ENCODE measurements at places on chromosomes 16 and 17. TPM values are rescaled to one million over a fixed set of nuclear protein-coding genes. Genes with fewer than 3 reads are reported as not detected.

DNA sequence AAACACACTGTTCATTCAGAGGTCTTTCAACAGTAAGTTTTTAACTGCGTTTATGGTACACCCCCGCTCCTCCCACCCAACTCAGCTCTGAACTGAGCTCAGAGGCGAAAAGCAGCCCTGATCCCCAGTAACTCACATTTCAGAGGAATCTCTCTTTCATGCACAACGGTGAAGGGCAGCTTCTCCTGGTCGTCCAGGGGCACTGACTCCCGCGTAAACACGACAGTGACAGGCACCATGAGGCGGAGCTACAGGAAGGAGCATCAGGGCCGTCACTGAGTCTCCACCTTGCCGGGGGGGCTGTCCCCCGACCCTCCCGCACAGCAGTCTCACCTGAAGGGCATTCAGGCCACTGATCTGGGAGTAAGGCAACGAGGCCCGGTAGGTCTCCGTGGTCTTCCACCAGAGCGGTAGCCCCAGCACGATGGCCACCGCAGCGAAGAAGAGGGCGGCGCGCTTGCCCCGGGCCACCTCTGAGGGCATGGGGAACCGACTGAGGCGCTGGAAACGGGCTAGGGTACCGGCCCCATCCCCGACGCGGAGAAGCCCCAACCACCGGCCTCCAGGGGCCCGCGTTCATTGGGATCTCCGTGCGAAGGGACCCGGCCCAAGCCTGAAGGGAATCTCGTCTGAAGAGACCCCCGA lies 486 bp downstream of the PIGS start:
- H3K27ac ChIP-seq, result peak overlapping the region; percentile 42
- peaks cover 21% of the 10 kb centered on the region for H3K4me1 ChIP-seq
- no peak for DNase-seq
- H3K27me3 ChIP-seq, result no peaks in the 10 kb centered on the region

DNA sequence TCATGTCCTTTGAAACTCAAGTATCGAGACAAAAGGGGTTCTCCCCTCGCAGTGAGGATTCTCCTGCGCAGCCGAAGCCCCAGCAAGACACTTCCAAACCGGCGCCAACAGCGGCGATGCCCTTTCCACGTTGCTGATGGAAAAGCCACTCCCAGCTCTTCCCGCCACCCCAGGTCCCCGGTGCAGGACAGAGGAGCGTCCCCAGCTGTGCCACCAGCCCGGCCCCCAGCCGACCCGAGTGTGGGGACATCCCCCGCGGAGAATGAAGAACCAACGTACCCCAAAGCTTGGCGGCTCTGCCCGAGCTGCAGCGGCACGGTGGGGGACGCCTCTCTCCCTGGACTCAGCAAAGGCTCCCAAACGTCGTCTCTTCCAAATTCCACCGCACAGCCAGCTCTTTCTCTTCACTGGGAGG lies 573 bp downstream of the CHST6 start:
- H3K4me1 ChIP-seq, result peaks cover 10% of the 10 kb centered on the region
- H3K4me3 ChIP-seq, result peak overlapping the region; percentile 35
- H3K27me3 ChIP-seq, result peaks cover 14% of the 10 kb centered on the region
- no peak for DNase-seq
- no peak overlapping the region for H3K27ac ChIP-seq

DNA sequence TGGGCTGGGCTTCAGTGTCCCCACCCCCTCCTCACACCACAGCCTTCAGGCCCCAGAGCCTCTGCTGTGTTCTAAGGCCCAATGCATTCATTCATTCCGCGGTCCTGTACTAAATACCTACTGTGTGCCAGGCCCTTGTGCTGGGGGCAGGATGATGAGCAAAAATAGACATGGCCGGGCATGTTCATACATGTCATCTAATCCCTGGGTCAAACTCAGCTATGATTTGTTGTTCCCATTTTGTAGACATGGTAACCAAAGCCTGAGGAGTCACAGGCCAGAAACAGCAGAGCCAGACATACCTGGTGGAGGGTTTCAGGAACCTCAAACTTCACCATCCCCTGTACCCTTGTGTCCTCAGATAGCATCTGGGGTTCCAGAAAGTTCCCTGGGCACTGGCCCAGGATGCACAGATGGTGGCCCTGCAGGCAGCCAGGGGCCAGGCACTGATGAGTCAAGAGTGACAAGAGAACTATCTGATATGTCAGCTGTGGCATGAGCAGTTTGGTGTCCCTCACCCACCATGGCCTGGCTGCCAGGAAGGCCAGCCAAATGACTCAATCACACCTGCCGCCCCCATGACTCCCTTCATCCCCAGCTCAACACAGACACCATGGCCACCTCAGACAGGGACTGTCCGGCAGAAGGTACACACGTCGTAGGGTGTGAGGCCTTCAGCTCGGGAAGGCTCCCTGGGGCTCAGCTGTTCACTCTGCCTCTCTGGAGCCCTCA lies 2.7 kb upstream of the RRAD start:
- no peak overlapping the region for H3K27ac ChIP-seq
- DNase-seq, result no peak
- peaks cover 48% of the 10 kb centered on the region for H3K4me1 ChIP-seq
- no peaks in the 10 kb centered on the region for H3K36me3 ChIP-seq
- no peak overlapping the region for H3K4me3 ChIP-seq

- H3K27me3 ChIP-seq, result no peaks in the 10 kb centered on the region
- DNase-seq, result no peak
- no peak overlapping the region for H3K4me3 ChIP-seq
- H3K27ac ChIP-seq, result no peak overlapping the region
These were observed 47.0 kb upstream of the GSG1L start for GRCh38 chr16:28110479-28110878.

The MT1F gene
- total RNA-seq, result not detected

The TAF15 gene
- total RNA-seq, result 75.2 TPM

The CDRT15 gene
- total RNA-seq, result not detected

The INCA1 gene
- total RNA-seq, result 1.9 TPM

Data from cardiac muscle cell (in vitro differentiated cells and primary cell).